ENCODE measurements at places on chromosomes 3 and 15.
A peak's percentile ranks its signal among the peaks of the same experiment; 100 is the strongest.

- no peak for DNase-seq
Observed at GRCh38 chr3:40057077-40057476, 247.7 kb downstream of the MYRIP start.

DNA sequence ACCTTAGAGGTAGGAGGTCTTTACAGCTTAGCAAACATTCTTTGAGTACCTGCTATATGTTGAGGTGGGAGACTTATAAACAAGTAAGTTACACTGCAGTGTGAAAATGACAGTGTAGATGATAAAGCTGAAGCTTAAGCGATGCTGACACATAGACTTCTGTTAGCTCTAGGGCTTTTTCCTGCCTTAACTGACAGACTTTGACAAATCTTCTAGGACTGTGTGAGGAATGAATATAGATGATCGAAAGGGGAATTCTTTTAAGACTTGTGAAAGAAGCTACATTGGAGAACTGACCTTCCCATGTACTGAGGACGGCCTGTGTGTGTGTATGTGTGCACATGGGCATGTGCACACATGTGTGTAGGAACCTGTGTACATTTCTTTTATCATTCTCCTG lies 22.7 kb downstream of the BOC start:
- DNase-seq = no peak

- no peak for DNase-seq
Observed at GRCh38 chr15:27671819-27672437, 427.2 kb downstream of the OCA2 start.

DNA sequence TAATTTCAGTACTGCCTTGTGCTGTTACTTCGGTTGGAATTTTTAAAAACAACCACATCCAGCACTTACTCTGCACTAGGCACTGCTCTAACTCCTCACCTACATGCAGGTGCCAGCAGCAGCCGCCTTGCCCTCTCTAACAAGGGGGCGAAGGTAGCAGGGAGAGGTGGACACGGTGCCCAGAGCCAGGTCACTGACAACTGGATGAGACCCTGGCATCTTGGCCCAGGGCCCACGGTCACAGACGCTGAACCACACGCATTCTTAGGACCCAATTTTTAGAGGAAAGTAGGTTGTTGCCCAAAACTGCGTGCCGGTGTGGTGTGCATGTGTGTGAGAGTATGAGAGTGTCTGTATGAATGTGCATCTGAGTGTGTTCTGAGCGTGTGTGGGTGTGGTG lies 63.4 kb upstream of the GATA2 start:
- DNase-seq = no peak

DNA sequence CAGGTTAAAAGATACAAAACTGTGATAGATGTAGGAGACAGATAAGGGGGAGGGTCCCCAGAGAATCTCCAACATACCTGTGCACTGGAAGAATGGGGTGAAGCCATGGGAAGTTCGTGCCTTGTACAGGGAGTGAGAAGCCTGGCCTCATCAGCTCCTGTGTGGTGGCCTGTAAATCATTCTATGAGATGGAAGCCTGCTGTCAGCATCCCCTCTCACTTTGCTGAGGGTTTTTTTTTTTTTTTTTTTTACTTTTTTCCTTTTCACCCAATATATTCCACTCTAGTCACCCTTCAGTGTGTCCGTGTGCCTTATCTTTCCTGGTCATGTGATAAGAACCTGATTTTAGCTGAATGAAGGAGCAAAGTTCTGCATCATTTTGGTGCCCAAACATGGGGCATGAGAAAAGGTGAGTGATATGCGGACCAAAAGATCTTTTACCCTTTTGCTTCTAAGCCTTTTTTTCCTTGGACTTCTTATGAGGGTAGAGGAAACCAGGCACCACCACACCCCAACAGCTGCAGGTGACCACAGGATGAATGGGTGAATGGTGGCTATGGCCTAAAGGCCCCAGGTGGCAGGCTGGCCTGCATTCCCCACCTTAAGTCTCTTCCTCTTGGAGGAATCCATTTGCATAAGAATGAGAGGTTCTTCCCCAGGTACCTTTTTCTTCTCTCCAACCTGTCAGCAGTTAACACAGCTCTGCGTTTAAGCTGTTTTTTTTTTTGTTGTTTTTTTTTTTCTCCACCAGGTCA lies 1345.0 kb downstream of the NSUN3 start:
- DNase-seq = no peak

- no peak for DNase-seq
Observed at GRCh38 chr3:146498002-146498736, 28.8 kb upstream of the PLSCR2 start.

GRCh38 chr15:25438601-25439368 lies at the start of gene UBE3A:
Gene UBE3A (minus strand): TSS chr15:25439024. CDS start chr15:25409107, 29,917 bp downstream.
- peak; percentile 76 for DNase-seq

- no peak for DNase-seq
Observed at GRCh38 chr15:66288093-66288492, 5.3 kb upstream of the DIS3L start.

Measured in NCI-H2029 (cell line).